Fibroblast of the conjunctiva (primary cell): ENCODE measurements at places on chromosomes 2 and 18.

DNA sequence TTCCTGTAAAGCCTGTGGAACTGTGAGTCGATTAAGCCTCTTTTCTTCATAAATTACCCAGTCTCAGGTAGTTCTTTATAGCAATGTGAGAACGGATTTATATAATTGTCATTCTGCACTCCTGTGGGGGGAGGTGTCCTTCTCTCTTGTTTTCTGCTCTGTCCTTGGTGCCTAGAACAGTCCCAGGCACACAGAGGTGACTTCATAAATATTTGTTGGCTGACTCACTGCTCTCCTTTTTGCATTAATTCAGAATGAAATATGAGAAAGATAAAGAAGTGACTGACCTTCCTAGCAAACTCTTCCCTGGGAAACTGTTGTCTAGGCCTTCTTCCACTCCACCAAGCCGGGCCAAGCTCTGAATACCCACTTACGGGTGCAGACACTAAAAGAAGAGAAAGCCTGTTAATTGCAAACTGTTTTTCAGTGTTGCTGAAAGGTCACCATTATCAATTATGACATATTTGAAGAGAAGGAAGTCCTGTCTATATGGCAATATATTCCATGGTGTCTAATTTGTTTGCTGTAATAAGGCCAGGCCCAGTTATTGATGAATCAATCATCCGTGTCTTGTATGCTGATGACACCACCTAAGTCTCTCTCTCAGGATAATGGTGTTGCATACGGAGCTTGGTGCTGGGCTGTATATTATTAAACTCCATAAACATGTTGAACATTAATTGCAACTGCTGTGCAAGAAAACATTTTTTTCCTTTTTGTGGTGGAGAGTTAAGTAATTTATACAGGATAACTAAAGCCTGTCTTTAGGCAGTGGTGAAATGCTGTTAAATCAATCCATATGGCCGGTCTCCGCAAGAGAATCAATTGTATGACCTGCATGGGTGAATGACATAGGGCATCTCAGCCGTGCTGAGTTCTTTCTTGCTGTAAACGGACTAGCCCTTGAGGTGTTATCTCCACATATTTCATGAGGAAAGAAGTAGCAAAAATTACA lies 567.5 kb downstream of the SLC4A3 start:
- DNase-seq = no peak

- DNase-seq = no peak
Observed at GRCh38 chr2:178858896-178859625, 51.8 kb upstream of the TTN start.

DNA sequence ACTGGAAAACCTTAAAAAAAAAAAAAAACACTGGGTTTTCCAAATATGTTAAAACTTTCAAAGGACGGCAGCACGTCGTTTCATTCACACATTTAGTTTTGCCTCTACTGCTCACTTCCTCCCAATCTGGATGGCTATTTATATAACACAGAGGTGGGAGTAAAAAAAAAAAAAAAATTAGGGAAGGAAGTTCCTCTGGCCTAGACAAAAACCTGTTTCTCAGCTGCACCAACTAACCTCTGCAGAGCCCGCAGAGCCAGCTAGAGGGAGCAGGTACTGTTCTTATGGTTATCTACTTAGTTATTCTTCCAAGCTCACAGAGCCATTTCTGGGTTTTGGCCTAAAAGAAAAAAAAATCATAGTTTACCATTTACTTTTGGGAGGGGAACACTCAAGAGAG lies 28.1 kb downstream of the SLC1A4 start:
- DNase-seq = no peak

GRCh38 chr2:128639120-128639477 lies 320.4 kb upstream of the HS6ST1 start:
- DNase-seq = no peak

DNA sequence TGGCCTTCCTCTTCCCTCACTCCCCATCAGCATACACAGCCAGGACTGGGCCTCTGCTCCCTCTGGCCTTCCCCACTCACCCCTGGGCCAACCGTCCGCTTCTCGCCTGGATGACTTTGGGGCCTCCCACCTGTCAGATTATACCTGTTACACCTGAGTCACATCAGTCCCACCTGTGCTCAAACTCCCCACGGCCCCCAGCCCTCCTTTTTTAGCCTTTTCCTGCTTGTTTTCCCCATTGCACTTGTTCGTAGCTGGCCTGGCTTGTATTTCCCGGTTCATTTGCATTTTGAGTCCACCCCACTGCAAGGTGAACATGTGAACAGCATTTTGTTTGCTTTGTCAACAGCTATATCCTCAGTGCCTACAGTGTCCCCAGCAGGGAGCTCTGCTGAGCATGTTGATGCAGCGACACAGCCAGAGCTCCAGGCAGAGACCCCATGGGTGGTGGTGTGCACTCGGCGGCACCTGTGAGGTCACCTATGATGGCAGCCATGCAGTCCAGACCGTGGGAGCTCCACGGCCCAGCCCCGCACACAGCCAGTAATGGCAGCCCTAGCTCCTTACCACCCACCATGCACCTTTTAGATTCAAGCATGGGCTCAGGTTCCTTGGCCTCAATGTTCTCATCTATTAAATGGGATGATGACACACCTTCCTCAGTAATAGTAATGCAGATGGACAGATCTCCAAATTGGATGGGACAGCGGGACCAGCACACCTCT lies 276.4 kb upstream of the HS6ST1 start:
- DNase-seq = no peak

DNA sequence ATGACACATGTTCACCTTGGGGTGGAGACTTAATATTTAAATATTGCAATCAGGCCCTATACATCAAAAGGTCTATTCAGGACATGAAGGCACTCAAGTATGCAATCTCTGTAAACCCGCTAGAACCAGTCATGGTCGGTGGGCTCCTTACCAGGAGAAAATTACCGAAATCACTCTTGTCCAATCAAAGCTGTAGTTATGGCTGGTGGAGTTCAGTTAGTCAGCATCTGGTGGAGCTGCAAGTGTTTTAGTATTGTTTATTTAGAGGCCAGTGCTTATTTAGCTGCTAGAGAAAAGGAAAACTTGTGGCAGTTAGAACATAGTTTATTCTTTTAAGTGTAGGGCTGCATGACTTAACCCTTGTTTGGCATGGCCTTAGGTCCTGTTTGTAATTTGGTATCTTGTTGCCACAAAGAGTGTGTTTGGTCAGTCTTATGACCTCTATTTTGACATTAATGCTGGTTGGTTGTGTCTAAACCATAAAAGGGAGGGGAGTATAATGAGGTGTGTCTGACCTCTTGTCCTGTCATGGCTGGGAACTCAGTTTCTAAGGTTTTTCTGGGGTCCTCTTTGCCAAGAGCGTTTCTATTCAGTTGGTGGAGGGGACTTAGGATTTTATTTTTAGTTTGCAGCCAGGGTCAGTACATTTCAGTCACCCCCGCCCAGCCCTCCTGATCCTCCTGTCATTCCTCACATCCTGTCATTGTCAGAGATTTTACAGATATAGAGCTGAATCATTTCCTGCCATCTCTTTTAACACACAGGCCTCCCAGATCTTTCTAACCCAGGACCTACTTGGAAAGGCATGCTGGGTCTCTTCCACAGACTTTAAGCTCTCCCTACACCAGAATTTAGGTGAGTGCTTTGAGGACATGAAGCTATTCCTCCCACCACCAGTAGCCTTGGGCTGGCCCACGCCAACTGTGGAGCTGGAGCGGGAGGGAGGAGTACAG lies 108.1 kb downstream of the XRCC5 start:
- no peak for DNase-seq

GRCh38 chr2:23311186-23311585 lies 73.8 kb upstream of the KLHL29 start:
- no peak for DNase-seq

DNA sequence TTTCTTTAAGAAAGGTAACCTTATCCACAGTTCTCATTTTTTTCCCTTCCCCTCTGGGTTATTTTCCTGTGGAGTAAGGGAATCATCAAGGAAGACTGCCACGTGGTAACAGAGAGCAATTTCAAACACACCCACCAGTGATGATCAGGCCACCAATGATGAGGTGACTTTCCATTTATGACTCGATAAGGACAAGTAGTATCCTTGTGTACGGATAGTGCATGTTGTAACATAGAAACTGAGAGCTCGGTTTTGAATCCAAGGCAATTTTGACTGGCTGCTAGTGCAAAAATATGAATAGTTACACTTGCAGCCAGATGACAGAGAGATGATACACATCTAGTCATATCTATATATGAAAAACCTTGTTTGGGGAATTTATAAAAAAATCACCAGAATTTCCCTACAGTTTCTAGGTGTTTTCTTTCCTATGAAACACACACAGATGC lies 143.6 kb upstream of the TCF4 start:
- DNase-seq = no peak

- no peak for DNase-seq
Observed at GRCh38 chr2:162073888-162074631, at the start of gene DPP4. Gene DPP4, minus strand, starts transcription at chr2:162074215. Its CDS starts 234 bp downstream, at chr2:162073981.

GRCh38 chr2:71281950-71282349 lies 49.6 kb upstream of the ZNF638 start:
- no peak for DNase-seq

DNA sequence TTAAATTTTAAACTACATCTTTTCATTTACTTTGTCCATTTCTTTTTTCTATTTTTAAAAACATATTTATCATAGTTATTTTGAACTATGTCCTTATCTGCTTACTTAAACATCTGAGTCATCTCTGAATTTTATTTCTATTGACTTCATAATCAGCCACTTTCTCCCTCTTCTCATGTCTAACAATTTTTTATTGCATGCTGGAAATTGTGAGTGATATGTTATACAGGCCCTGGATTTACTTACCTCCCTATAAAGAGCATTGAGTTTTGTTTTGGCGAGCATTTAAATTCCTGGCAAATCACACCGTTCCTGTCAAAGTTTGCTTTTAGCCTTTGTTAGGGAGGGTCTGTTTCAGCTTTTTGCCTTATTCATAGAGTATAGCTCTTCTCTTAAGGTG lies 39.3 kb downstream of the KCNIP3 start:
- no peak for DNase-seq

GRCh38 chr2:23803965-23804542 lies 122.9 kb downstream of the ATAD2B start:
- no peak for DNase-seq
